ENCODE measurements at places on chromosomes 2 and 18. TPM values are rescaled to one million over a fixed set of nuclear protein-coding genes. Genes with fewer than 3 reads are reported as not detected.

- no peak for DNase-seq
Measured at GRCh38 chr2:48183991-48184390, 277.7 kb upstream of the FBXO11 start.

GRCh38 chr18:54973046-54973445, 13.8 kb upstream of the CCDC68 start:
- DNase-seq, result no peak

GRCh38 chr2:163723881-163724280, 11.9 kb downstream of the FIGN start:
- DNase-seq, result no peak

GRCh38 chr18:36718705-36719328, 110.0 kb downstream of the TPGS2 start:
- DNase-seq, result no peak

Gene FLACC1
- polyA plus RNA-seq, result 1.2 TPM

- DNase-seq, result no peak
Measured at GRCh38 chr2:12236136-12236844, 480.4 kb upstream of the TRIB2 start.

DNA sequence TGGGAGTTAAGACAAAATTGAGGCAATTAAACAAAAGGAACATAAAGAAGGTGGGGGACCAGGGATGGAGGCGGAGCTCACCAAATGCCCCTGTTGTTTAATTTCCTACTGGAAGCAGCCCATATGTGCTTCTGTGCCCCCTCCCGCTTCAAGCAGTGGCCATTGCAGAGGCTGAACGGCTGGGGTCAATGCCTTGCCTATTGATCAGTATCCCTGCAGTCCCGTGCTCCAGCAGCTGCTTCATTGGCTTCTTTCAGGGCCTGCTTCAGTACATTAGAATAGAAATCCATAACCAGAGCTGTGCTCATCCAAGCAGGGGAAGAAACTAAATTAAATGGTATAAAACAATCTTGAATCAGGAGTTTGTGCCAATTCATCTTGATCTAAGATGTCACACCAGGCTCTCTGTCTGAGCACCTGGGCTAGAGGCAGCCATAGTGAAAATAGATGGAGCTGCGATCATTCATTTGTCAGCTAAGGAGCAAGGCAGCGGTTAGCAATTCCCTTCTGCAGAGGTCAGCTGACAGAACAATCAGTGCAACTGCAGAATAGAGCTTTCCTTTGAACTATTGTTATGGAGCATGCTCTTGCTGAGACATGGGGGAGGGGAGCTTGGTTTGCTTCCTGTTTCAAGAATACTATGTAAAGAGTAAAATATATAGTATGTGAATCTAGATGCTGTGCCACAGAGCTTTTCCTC, 222.4 kb downstream of the WDR7 start:
- peak; percentile 77 for DNase-seq

- DNase-seq, result no peak
Measured at GRCh38 chr18:22549260-22549937, 131.7 kb upstream of the CTAGE1 start.

Gene CTAGE1
- not detected for polyA plus RNA-seq

GRCh38 chr2:119723186-119723585, 36.5 kb upstream of the PTPN4 start:
- no peak for DNase-seq

Gene CHPF
- polyA plus RNA-seq, result 17.5 TPM

GRCh38 chr2:16637304-16637703, 28.3 kb downstream of the CYRIA start:
- DNase-seq, result no peak

GRCh38 chr2:42953216-42953615, 160.8 kb upstream of the HAAO start:
- no peak for DNase-seq

- DNase-seq, result peak; percentile 64
Measured at GRCh38 chr2:85853499-85854165, 35.2 kb downstream of the ST3GAL5 start.

DNA sequence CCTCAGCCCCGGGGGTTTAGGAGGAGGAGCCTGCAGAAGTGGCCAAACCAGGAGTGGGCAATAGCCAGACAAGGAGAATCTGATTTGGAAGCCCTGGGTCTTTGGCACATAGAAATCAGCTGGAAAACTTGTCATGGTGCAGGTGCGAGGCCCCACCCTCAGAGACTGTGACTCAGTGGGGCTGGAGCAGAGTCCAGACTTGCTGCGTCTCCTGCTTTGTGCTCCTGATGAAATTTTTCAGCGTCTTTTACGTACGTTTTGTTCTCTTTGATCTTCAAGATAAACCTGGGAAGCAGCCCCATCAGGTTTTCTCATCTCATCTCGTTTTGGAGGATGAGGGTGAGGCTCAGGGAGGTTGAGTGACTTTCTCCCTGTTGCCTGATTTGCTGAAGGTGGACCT, 114.1 kb downstream of the CABLES1 start:
- no peak for DNase-seq

- DNase-seq, result no peak
Measured at GRCh38 chr2:27581417-27582128, 1.3 kb upstream of the ZNF512 start.

Gene STEAP3
- 5.5 TPM for polyA plus RNA-seq

Measured in thymus (tissue), 14 donors.